Stimulated activated CD8-positive, alpha-beta memory T cell treated with anti-CD3 and anti-CD28 coated beads, Interleukin-15, amount 100 ng/mL, for 1 hour (primary cell): ENCODE measurements at places on chromosomes 2 and 18.

DNA sequence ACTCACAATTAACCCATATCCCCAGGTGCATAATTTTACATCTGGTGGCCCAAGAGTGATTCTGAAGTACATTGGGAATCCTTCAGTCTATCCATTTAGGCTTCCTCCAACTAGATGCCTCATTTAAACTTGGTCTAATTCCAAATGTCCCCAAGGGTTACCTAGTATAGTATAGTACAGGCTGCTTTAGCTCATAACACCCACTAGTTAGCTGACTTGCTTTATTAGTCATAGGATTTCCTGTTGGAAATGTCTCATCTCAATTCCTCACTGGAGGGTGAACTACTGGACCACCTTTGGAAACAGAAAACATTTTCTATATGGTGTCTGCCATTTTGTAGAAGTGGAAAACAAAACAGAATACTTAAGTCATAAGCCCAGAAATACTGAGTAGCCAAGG lies 202.5 kb upstream of the SESTD1 start:
- no peak for DNase-seq

DNA sequence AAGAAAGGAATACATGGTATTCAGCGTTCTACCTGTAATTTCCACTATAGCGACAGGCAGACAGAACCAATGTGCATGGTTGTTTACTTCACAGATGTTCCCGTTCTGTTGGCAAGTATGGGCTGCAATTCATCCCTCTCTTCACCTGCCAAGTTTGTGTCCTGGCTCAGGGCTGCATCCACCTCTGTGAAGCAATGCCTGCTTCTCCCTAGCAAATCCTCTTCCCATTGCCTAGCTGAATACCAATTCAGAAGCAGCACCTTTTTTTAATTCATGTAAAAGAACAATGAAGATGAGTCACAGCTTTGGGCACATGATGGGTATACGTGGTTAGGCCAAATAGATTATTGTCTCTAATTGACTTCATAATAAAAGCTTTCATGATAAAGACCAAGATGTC lies 54.7 kb upstream of the LRATD1 start:
- DNase-seq, result no peak

GRCh38 chr18:48676756-48677368 lies 138.0 kb downstream of the CTIF start:
- peak; percentile 29 for DNase-seq

DNA sequence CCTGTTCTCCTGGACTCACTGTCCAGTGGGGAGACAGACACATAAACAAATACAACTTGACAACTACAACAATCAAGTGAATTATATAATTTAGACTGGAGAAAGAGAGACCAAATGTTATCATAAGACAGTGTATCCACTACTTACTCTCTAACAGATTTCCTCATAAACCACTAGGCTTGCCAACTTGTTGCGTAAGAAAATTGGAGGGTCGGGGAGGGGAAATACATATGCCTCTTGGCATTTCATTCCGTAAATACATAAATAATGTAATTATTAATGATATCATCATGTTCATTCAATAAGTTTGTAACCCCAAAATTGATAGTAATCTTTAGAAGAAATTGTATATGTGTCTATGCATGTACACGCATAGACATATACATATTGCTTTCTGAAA lies 14.9 kb downstream of the RAB6D start:
- no peak for DNase-seq

- DNase-seq, result no peak
Observed at GRCh38 chr2:43539436-43539835, 56.4 kb downstream of the THADA start.
